ENCODE measurements at places on chromosomes 6 and 20.
A peak's percentile ranks its signal among the peaks of the same experiment; 100 is the strongest.

DNA sequence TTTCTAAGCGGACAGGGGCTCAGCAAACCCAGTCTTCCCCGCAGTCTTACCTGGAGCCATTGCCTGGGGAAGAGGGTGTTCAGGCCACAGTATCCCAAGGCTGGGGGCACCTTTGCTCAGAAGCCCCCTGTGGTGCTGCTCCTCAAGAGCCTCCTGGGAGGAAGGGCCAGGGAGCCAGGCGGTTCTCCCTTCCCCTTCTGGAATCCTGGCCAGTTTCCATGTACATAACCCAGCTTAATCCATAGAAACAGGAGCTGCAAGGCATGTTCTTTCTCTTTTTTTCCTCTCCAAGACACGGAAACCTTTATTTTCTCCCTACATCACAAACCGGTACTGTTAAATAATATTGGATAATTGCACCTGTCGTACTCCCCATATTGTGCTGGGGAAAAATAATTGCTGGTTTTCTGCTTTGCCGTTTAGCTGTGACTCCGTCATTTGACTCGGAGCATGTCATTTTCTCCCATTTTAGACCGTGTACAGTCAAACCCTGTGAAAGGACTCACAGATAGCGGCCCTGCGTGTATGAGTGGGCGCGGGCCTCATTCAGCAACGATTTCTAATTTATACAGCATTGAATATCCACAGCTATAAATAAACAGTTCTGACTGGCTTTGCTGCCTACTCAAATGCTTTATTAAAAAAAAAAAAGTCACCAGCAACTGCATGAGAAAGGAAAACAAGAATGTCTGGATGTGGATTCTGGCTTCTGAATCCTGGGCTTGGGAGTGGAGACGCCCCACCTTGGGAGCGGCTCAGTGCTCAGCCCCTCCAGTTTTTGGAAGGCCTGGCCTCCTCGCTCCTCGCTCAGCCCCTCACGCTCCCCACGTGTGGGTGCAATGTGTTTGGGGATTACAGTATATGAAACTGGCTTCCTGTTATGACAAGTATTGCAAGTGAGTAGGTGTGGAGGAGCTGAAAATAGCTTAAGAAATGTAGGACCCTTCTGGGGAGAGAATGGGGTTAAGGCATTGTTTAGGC is 67.3 kb downstream of the ADTRP start:
- no peak overlapping the region for H3K27ac ChIP-seq
- no peaks in the 10 kb centered on the region for H3K4me1 ChIP-seq
- no peaks in the 10 kb centered on the region for H3K27me3 ChIP-seq
- no peak for DNase-seq

DNA sequence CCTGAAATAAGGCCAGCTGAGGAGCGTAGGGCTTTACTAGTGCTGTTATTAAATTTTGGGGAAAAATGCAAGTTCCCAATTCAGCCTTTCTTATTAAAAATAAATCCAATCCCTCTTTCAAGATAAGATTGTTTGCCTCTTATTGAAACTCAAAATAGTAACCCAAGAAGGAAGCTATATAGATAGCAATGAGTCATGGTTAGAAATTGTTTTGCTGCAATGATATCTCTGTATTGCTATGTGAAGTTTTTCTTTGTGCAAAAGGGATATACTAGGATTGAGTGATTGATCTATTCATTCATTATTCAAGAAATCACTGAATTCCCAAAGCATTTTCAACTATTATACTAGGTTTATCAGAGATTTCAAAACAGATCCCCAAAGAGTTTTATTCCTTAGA is 93.0 kb upstream of the HDAC2 start:
- H3K27ac ChIP-seq = no peak overlapping the region
- DNase-seq = no peak
- no peaks in the 10 kb centered on the region for H3K36me3 ChIP-seq
- no peaks in the 10 kb centered on the region for H3K4me1 ChIP-seq
- no peaks in the 10 kb centered on the region for H3K27me3 ChIP-seq

GRCh38 chr6:111987295-111987694 is 66.6 kb upstream of the CCN6 start:
- no peak for DNase-seq
- H3K36me3 ChIP-seq = no peaks in the 10 kb centered on the region
- no peaks in the 10 kb centered on the region for H3K27me3 ChIP-seq

DNA sequence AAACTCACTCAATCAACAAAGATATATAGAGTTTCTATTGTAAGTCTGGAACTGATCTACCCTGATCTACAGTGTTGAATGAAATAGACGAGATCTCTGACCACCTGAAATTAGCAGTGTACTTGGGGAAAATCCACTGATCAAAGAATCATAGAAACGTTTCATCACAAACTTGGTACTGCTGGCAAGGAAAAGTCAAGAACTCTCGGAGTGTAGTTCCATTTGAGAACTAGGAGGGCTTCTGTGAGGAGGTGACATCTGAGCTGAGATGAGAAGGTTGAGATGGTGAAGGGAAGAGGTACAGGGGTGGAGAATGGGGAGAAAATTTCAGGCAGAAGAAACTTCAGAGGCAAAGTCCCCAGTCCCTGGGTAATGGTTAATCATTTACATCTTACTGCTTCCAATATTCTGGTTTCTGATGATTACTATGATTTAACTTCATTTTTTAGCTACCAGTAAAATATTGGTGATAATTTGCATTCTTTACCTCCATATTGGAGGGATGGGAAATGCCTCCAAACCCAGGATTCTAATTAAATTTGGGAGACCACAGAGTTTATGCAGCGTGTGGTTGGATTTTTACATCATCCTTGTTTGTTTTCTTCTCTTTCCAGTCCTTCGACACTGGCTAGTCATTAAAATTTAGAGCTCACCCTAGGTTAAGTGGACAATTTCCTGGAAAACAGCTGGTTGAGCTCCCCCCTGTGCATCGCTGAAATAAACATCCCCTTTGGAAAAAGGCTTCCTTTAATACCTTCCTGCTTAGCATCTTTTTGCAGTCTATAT is 191.9 kb downstream of the BCAS1 start:
- H3K36me3 ChIP-seq = no peaks in the 10 kb centered on the region
- H3K4me3 ChIP-seq = peak overlapping the region; percentile 31
- peak overlapping the region; percentile 57 for H3K27ac ChIP-seq
- H3K4me1 ChIP-seq = peaks cover 13% of the 10 kb centered on the region
- DNase-seq = no peak

GRCh38 chr6:42162384-42162783 is 10.8 kb upstream of the GUCA1A start:
- H3K4me3 ChIP-seq = no peak overlapping the region
- H3K36me3 ChIP-seq = no peaks in the 10 kb centered on the region

DNA sequence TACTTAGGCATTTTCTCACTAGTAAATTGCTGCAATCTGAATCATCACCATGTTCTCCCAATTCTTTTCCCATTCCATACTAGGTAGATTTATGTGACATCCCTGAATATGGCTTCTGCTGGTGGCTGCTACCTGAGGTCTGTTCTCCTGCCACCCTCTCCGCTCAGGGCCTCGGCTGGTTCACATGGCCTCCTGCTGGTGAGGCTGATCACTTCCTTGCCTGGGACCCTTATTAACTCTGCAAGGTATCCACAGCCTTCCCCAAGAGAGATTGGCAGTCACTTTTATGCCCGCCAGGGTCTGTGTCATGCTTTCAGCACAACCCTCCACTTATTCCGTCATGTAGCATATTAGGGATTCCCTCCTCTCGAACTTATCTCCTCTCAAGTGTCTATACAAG is 424.5 kb upstream of the FLRT3 start:
- no peaks in the 10 kb centered on the region for H3K36me3 ChIP-seq
- no peaks in the 10 kb centered on the region for H3K27me3 ChIP-seq
- no peak overlapping the region for H3K4me3 ChIP-seq
- no peaks in the 10 kb centered on the region for H3K4me1 ChIP-seq

DNA sequence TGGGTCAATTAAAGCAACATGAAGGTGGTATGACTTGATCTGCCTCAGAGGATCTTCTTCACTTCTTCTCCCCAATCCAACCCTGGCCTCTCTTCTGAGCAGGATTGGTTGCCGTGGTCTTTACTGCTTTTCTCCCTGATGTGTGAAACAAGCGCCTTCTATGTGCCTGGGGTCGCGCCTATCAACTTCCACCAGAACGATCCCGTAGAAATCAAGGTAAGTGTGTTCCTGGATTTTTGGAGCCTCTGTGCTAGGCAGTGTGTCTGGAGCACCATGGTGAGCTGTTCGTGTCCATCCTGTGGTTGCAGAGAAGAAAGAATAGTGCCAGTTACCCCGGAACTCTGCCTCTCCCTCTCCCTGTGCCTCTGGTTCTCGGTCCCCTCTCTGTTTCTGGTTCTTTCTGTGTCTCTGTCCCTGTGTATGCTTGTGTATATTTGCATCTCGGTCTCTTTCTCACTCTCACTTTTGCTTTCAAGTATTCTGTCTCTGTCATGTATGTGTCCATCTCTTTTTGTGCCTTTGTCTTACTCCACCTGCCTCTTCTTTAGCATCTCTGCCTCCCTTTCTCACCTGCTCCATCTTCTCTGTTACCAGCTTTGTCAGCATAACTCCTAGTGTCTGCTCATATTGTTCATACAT is 23.5 kb downstream of the TM9SF4 start:
- peaks cover 14% of the 10 kb centered on the region for H3K4me1 ChIP-seq
- no peak overlapping the region for H3K27ac ChIP-seq
- no peak for DNase-seq
- H3K4me3 ChIP-seq = no peak overlapping the region
- no peaks in the 10 kb centered on the region for H3K27me3 ChIP-seq

- no peaks in the 10 kb centered on the region for H3K36me3 ChIP-seq
- DNase-seq = no peak
- H3K4me3 ChIP-seq = no peak overlapping the region
- H3K27me3 ChIP-seq = no peaks in the 10 kb centered on the region
- H3K27ac ChIP-seq = no peak overlapping the region
- H3K4me1 ChIP-seq = no peaks in the 10 kb centered on the region
Measured at GRCh38 chr20:39253051-39253755, 291.1 kb downstream of the DHX35 start.

GRCh38 chr6:29016559-29017427 is 11.7 kb upstream of the ZNF311 start:
- no peaks in the 10 kb centered on the region for H3K27me3 ChIP-seq
- H3K4me3 ChIP-seq = peak overlapping the region; percentile 37
- H3K27ac ChIP-seq = no peak overlapping the region
- no peaks in the 10 kb centered on the region for H3K36me3 ChIP-seq

GRCh38 chr6:80029470-80029869 is 25.0 kb downstream of the TTK start:
- H3K27me3 ChIP-seq = no peaks in the 10 kb centered on the region
- H3K4me3 ChIP-seq = no peak overlapping the region
- H3K27ac ChIP-seq = no peak overlapping the region

DNA sequence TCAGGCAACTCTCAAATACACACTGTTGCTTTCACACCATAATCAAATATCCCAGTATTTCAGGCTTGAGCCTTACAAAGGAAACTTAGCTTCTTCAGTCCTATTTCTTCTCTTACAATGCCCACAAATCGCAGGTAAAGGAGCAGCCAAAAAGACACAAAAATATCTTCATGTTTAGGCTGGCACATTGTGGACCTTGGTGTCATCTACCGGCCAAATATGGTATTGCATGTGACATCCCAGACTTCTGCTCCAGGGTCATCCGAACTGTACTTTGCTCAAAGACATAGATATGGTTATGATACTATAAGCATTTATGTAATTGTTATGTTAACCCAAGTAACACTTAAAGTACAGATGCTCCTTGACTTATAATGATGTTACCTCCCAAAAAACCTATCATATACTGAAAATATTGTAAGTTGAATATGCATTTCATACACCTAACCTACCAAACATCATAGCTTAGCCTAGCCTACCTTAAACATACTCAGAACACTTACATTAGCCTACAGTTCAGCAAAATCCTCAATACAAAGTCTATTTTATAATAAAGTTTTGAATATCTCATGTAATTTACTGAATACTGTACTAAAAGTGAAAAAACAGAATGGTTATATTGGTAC is 4.6 kb downstream of the OR2H2 start:
- H3K4me3 ChIP-seq = no peak overlapping the region
- H3K27ac ChIP-seq = no peak overlapping the region
- no peaks in the 10 kb centered on the region for H3K4me1 ChIP-seq

- no peaks in the 10 kb centered on the region for H3K36me3 ChIP-seq
- DNase-seq = no peak
- no peaks in the 10 kb centered on the region for H3K27me3 ChIP-seq
- no peak overlapping the region for H3K4me3 ChIP-seq
- no peak overlapping the region for H3K27ac ChIP-seq
Measured at GRCh38 chr20:56428881-56429280, 16.8 kb downstream of the CASS4 start.

DNA sequence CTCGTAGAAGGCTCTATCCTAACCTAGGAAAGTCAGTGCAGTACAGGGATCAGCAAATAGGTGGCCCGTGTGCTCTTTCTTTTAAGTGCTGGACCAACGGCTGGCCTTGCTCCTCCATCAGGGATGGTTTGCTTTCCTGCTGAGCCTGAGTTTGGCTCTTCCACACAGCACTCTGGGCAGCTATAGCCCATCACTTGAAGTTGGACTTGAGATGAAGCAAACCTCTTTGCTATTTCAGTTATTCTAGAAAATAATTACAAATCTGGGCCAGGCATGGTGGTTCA is 66.9 kb upstream of the KCNK16 start:
- DNase-seq = no peak
- H3K4me3 ChIP-seq = no peak overlapping the region
- H3K36me3 ChIP-seq = no peaks in the 10 kb centered on the region

GRCh38 chr6:115891111-115891669 is 169.5 kb downstream of the FRK start:
- no peak overlapping the region for H3K27ac ChIP-seq
- H3K4me1 ChIP-seq = peaks cover 17% of the 10 kb centered on the region
- no peak for DNase-seq
- H3K4me3 ChIP-seq = no peak overlapping the region

DNA sequence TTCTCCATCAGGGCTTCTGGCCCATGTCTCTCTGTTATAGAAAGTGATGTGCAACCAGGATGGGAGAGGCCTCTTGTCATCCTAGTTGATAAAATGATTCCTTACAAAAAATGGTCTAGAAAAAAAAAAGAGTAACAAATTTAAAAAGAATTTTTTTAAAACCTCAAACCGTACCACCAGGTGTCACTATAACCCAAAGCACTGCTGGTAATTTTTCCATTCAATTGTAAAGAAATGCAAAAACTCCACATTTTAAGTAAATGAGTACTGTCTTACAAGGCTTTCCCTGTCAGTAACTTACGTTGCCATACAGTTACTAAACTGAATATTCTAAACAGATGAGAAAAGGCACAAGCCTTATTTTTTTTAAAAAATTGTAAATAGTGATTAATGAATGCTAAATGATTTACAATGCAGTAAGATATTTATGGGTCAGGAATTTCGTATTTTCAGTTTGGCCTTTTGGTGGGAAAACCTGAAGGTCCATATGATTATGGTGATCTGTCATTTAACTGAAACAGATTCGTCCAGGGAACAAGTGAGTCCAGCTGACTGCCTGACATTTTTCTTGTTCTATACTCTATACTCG is 95.4 kb downstream of the OGFRL1 start:
- no peak overlapping the region for H3K27ac ChIP-seq
- H3K27me3 ChIP-seq = no peaks in the 10 kb centered on the region
- peaks cover 21% of the 10 kb centered on the region for H3K4me1 ChIP-seq
- DNase-seq = no peak
- no peaks in the 10 kb centered on the region for H3K36me3 ChIP-seq
